KG1 (cell line): ENCODE measurements at places on chromosomes 7 and 10.

DNA sequence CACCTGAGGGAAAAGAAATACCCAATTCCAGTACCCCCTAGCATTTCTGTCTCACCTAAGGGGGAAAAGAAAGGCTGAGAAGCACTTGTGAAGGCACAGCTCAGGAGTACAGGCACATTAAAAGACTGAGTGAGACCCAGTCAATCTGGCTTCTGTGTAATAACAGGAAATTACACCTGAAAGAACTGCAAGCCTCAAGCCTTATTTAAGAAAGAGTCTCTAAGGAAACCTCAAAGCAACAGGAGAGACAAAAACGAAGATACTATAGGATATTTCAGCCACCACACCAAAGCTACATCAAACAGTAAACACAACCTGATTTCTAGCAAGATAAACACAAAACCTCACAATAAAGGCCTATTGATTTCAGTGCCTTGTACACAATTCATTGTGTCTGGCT is 69.6 kb upstream of the CDK1 start:
- no peak for DNase-seq

DNA sequence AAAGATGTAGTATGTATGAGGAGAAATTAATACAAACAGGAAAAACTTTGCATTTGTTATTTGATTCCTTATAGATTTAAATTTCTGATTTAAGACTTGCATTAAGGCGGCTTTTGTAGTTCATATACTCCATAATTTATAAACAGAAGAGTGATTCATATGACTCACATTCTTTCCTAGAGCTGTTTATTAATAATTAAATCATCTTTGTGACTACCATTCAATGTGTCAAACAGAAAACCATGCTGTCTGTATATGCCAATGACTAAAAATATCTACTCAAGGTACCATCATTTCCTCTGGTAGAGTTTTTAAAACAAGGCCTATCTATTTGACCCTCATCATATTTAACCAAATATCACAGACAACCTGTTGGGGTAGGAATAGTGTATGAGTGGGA is 501.7 kb downstream of the PARD3 start:
- no peak for DNase-seq

DNA sequence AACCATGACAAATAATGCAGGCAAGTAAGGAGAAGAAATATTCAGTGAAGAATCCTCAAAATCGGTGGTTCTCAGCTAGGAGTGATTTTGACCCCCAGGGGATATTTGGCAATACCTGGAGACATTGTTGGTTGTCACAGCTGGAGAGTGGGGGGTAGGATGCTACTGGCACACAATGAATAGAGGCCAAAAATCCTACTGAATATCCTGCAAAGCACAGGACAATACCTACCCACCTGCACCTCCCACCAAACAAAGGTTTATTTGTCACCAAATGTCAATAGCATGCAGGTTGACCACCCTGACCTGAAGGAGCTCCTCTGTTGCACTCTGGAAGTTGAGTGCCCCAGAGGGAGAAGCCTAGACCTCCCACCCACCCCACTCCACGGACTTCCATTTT is 1028.6 kb downstream of the CNTNAP2 start:
- DNase-seq = no peak

DNA sequence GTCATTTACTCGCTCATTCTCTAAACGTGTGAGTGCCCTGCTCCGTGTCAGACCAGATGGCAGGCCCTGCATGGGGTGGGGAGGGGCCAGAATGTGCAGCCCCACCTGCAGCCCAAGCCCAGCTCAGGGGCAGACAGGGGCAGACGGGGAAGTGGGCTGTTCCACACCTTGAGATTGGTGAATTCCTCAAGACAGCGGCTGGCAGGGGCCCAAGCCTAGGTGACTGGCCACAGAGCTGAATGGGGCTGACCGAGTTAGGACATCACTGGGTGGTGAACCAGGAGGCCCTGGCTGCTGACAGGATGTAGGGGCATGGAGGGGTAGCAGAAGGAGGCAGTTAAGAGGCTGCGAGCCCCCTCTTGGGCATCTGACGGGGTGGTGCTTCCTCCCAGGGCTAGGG is 79.1 kb downstream of the MGMT start:
- DNase-seq = no peak

- DNase-seq = no peak
These were observed 105.6 kb upstream of the NRBF2 start for GRCh38 chr10:63027531-63027930.

DNA sequence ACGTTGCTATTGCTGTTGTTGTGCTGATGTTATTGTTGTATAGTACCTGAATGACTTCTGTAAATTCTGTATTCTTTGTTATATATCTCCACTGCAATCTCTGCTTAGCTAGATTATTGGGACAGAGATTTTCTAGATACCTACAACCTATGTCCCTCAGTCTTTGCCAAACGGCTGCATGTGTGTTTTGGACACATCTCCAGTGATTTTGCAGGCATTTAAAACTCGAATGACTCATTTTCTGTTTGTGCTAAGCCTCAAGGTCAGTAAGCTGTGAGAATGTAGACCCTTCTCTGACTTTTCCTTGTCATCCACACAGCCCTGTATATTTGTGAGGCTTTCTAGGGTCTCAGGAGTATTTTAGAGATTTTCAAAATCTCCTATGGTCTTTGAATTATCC is 410.7 kb downstream of the POM121L12 start:
- DNase-seq = no peak

GRCh38 chr7:156005202-156005691 is 193.0 kb upstream of the SHH start:
- no peak for DNase-seq
